ENCODE measurements at places on chromosomes 6 and 20.

- no peak for DNase-seq
Observed at GRCh38 chr6:40891686-40892085, 147.3 kb downstream of the UNC5CL start.

- no peak for DNase-seq
Observed at GRCh38 chr6:130313206-130313605, 52.6 kb upstream of the TMEM200A start.

DNA sequence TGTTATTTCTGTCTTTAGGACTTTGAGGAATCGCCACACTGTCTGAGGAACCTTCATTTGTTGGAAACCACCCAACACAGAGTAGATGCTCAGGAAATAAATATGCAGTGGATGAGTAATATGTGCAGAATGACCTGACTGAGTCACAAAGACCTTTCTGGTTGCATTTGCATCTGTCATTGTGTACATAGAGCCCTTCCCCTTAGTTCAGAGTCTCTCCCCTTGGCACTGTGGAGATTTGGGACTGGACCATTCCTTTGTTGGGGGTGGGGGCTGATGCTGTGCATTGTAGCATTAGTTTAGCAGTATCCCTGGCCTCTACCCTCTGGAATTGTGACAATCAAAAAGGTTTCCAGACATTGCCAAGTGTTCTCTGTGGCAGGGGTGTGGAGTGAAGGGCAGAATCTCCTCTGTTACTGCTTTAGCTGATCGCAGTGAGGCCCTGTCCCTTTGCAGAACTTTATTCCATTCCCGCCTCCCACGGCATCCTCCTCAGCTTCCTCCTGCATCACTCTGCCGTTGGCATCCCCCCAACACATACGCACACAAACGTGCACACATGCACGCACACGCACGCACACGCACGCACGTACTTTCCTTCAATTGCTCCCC, 64.5 kb downstream of the EYA2 start:
- no peak for DNase-seq

DNA sequence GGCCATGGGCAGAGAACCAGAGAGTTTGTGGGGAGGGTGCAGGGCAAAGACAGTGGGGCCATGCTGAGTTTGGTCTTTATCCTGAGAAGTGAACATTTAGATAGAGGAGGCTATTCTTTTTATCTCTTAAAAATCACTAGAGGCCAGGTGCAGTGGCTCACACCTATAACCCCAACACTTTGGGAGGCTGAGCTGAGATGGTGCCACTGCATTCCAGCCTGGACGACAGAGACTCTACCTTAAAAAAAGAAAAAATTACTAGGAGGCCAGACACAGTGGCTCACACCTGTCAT, 8.7 kb downstream of the PXMP4 start:
- no peak for DNase-seq

- no peak for DNase-seq
Observed at GRCh38 chr6:21398741-21399325, 194.7 kb upstream of the SOX4 start.

- DNase-seq: no peak
Observed at GRCh38 chr6:12149944-12150510, 137.9 kb downstream of the HIVEP1 start.

- DNase-seq: no peak
Observed at GRCh38 chr20:59787538-59787890, 145.9 kb downstream of the SYCP2 start.

DNA sequence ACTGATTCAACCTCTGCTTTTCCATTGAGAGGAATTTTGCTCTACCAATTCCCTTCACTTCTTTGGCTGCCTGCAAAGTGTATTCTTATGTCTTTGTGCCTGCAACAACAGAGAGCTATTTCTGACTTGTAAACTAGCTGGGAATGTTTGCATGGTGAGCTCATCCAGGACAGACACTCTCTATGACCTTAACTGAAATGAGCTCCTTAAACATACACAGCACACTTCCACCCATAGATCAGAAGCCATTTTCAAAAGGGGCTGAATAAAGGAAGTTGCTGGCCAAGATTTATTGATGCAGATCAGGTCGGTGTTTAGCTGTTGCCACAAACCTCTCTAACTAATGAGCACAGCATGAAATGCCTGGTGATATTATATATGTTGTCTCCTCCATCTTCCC, 377.7 kb downstream of the BTBD9 start:
- no peak for DNase-seq

Measured in NCI-H187 treated with DMSO at 0.1 percent for 48 hours (cell line).